ENCODE measurements at places on chromosomes 4 and X.

DNA sequence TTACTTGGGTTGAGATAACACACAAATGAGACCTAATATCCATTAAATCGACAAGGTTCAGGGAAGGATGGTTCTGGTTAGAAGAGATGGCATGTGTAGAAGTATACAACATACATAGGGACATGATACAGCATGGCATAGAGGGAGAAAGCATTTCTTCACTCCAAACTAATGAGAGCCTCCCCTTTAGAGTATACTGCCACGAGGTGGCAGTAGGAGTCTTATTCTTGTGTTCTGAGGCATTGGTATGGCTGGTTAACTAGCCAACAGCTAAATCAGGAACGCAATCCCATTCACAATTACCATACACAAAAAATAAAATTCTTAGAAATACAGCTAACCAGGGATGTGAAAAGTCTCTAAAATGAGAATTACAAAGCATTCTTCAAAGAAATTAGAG is 29.1 kb upstream of the TRO start:
- no peak for DNase-seq

GRCh38 chr4:110020139-110020538 is 107.5 kb downstream of the EGF start:
- no peak for DNase-seq

DNA sequence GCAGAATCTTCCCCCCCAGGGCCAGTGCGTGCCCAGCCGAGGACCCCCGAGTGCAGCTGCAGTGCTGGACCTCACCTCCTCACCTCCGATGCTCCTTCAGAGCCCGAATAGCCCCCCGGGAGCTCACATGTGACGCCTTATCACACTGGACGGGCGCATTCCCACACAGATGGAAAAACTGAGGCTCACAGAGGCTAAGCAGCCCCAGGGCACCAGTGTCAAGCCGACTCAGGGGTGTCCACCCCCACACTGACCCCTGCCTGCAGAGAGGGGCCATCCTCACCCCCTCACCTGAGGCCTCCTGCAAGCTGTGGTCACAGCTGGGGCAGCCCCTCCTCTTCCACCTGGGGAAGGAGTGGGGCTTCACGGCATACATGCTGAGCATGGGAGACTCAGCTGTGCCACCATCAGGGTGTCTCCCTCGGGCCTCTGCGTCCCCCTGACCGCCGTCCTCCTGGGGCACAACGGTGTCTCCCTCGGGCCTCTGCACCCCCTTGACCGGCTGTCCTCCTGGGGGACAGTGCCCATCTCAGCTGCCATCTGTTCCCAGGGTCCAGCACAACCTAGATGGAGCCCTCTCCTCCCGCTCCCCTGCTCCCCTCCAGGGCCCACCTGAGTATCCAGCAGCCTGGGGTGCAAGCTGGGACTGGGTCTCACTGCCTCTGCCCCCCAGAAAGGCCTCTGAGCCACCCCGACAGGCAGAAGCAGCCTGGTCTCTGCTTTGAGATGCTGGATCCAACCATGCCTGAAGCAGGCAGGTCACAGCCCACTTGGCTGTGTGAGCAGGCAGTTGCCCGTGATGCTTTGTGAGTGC is 85.3 kb upstream of the NKX1-1 start:
- DNase-seq: no peak

DNA sequence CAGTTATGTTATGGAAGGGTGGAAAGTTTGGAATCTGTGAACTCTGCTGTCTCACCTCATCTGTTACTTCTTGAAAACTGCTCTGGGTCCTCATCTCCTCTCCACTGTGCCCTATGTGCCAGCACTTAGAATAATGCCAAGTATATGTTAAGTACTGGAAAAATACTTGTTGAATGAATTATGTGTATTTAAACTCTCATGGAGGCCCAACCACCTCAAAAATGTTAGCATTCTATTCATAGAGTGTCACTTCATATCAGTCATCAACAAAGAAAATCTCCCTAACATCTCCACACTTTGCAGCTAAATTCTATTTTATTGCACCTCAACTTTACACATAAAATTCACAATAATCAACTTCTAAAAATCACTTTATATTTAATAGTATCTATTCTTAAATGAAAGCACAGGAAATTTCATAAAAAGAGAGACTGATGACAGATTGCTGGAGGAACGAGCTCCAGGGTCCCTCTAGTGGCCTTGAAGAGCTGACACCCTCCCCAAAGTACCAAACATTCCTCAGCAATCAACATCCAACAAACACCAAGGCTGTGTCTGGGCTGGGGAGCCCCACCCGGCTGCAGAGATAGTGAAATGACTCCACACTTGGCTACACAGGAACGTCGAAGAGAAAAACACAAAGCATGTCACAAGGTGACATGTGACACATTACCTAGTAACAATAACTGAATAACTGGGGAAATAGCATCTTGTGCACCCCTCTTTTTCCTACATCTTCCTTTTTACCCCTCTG is 45.8 kb downstream of the SLC39A8 start:
- DNase-seq: no peak

GRCh38 chr4:88831031-88831430 is 133.4 kb upstream of the NAP1L5 start:
- DNase-seq: no peak

DNA sequence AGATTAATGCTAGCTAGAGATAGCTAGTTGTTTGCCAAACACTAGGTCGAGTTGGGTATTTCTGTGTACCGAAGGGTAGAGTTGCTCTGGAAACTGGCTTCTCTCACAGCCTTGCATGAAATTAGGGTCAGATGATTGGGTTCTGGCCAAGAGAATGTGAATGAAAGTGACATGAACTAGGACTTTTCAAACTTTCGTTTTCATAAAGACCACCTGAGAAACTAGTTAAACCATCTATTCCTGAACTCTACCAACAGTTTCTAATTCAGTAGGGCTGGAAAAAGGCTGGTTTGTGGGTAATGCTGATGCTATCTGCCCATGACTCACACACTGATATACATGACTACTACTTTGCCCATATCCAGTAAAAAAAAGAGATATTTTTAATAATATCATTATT is 157.6 kb downstream of the GASK1B start:
- DNase-seq: no peak

GRCh38 chrX:154049209-154050112 is 29.8 kb upstream of the IRAK1 start:
- DNase-seq: no peak

DNA sequence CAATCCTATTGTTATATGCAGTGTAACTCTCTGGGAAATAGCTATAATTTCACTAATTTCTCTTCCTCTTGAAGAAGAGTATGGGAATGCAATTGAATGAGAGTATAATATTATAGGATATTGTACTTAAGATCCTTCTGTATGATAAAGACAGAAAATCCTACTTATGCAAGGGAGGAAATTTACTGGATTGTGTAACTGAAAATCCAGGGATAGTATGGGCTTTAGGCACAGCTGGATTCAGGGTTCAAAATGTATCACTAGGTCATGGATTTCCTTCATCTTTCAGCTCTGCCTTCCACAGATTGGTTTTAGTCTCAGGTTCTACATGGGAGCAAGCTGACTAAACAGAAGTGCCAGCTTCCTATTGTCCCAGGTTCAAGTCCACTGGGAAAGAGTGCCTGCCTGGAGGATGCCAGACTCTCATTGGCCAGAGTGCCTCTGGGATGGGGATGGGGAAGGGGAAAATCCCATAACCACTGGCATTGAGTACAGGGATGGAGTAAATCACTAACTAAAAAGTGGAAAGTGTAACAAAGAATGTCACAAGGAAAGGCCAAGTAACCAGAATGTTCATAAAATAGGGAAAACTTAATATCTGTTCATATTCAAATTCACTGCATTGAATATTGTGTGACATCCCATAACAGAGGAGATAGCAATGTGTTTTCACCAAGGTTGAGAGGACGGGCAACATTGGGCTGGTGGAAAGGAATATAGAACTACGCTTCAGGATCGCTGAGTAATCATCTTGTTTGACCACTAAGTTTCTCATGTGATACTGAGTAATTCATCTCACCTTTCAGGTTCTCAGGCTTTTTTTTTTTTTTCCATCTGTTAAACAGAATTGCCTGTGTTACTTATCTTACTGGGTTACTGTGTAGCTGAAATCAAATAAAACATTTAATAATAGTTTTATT is 75.7 kb downstream of the ANXA3 start:
- no peak for DNase-seq

DNA sequence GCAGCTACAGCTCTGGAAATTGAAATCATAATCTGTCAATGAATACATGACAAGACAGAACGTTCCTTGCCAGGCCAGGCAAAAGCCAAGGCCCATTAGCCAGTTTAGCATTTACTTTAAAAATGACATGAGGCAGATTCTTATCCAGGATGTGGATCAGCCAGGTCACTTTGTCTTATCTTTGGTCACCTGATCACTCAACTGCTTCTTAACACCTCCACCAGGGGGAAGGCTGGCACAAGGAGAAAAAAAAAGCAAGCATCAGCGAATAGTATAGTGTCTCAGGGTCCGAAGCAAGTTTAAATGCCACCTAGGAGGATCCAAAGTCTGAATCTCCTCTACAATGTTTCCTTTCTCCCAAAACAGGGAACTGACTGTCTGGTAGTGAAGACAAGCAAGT is 18.8 kb downstream of the ATP1B4 start:
- DNase-seq: no peak

GRCh38 chr4:8150152-8151090 is 8.2 kb downstream of the ABLIM2 start:
- DNase-seq: no peak

GRCh38 chrX:78111140-78111931 is 7.3 kb downstream of the PGK1 start:
- DNase-seq: no peak

Measured in cortex of kidney (tissue), 1 donor.